IPS DF 6.9 (cell line): ENCODE measurements at places on chromosomes 5 and 9.

GRCh38 chr9:18976221-18976708 lies 56.7 kb downstream of the SAXO1 start:
- DNase-seq = no peak

GRCh38 chr9:113851359-113851758 lies 24.8 kb upstream of the ZNF618 start:
- no peak for DNase-seq

DNA sequence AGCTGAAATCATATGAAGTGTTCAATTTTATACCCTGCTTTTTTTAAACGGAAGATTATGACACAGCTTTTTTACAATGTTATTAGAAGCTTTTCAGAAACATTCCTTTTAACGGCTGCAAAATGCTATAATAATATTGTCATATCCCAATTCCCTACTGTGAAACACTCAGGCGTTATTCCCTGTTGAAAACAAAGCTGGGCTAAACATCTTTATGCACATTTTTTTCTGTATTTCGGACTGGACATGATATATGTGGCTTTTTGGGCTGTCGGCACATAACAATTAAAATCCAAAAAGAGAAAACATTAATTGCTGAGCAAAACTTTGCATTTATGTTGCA lies 12.0 kb upstream of the CTSL start:
- DNase-seq = no peak

DNA sequence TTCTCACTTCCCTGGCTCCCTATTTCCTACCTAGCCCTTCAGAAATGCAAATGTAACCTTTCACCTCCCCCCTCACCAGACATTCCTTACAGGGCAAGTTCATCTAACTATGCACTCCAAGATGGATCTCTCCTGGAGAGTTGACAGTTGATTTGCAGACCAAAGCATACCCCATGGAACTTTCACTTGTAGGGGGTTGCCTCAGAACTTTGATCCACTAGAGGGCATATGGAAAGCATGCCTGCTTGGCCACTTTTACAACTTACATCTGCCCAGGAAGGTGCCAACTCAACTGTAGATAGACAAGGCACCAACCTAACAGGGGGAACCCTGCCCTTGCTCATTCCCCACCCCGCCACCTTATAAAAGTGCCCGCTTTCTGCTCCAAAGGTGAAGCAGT lies 187.8 kb downstream of the NXNL2 start:
- no peak for DNase-seq

GRCh38 chr9:133275105-133276000 lies at the start of gene ABO:
TSS of gene ABO (minus strand) at chr9:133275201.
- no peak for DNase-seq

- no peak for DNase-seq
Observed at GRCh38 chr5:15880201-15880600, 299.4 kb downstream of the MARCHF11 start.

GRCh38 chr5:375336-375920 lies 53.9 kb downstream of the AHRR start:
- no peak for DNase-seq

DNA sequence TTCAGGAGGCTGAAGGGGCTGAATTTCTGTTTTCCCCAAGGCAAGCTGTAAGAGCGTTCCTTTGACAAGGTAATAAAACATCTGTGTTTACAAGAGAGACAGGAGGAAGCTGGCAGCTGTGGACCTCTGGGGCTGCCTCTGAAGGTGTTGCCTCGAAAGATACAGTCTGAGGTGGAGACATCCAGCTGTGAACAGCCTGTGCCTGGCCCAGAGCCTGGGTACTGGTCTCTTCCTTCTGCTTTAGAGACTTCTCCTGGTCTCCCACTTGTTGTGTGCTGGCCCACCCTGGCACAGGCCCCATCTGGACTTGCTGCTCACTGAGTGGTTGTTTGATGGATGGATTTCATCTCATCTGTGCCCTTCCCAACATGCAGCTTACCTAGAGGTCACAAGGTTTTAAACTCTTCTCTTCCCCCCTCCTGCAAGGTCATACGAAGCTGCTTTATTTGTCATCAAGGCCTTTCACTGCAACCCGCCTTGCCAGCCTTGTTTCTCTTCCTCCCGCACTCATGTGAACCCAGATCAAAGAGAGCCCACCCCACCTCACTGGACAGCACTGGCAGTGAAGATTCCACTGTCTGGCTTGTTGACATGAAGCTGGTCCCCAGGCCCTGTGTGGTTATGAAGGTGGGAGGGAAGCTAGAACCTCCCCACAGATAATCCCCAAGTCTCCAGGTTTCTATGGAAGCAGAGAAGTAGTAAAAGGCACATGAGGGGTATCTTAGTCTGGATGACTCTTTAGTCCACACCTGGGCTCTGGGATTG lies 35.0 kb upstream of the ALDH1B1 start:
- no peak for DNase-seq

GRCh38 chr5:156036640-156037039 lies 290.3 kb upstream of the SGCD start:
- no peak for DNase-seq

GRCh38 chr9:113659039-113659438 lies 195.5 kb downstream of the RGS3 start:
- no peak for DNase-seq

GRCh38 chr5:139403418-139403786 lies 487 bp downstream of the SPATA24 start:
- no peak for DNase-seq
